Hepatocyte (in vitro differentiated cells): ENCODE measurements at places on chromosomes 13 and 19.

- H3K27ac ChIP-seq, result no peak overlapping the region
- DNase-seq, result no peak
- H3K27me3 ChIP-seq, result peaks cover 4% of the 10 kb centered on the region
- H3K36me3 ChIP-seq, result no peaks in the 10 kb centered on the region
- no peak overlapping the region for H3K4me3 ChIP-seq
Observed at GRCh38 chr19:29484876-29485275, 40.9 kb upstream of the VSTM2B start.

DNA sequence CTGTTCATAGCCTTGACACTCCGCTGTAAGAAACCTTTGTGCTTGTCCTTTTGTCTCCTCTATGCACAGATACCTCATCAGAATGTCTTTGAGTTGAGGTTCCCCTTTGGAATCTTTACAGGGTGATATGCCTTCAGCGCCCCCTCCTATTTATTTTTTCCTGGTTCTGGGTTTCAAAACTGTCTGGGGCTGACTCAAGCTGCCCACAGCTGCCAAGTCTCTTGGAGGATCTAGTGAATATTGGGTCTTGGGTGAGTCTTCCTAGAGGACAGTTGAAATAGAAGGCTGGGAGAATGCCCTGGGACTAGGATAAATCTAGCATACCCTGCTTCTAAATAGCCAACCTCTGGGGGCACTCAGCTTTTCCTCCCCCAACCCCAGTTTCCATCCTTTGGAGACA, 930 bp downstream of the ZNF136 start:
- peak overlapping the region; percentile 93 for H3K27ac ChIP-seq
- H3K27me3 ChIP-seq, result no peaks in the 10 kb centered on the region
- peak; percentile 19 for DNase-seq
- peak overlapping the region; percentile 84 for H3K4me3 ChIP-seq

DNA sequence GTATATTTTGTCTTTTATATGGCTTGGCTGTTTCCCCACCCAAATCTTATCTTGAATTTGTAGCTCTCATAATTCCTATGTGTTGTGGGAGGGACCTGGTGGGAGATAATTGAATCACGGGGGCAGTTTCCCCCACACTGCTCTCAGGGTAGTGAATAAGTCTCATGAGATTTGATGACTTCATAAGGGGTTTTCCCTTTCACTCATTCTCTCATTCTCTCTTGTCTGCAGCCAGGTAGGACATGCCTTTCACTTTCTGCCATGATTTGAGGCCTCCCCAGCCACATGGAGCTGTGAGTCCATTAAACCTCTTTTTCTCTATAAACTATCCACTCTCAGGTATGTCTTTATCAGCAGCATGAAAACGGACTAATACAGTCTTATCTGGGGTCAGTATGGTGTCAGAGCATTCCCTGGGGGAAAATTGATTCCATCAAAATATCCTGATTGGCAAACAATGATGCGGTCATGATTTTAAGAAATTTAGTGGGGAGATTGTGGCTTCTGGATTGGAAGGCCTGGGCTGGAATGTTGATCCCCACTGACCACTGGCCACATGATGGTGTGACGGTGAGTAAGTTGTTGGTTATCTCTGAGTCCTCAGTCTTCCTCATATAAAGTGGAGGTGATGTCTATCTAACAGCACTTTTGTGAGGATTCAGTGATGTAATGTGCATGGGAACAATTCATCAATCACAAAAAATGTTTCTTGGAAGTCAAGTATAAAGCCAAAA, 27.5 kb upstream of the ANKRD10 start:
- no peak overlapping the region for H3K4me3 ChIP-seq
- DNase-seq, result no peak
- H3K27me3 ChIP-seq, result no peaks in the 10 kb centered on the region
- no peaks in the 10 kb centered on the region for H3K4me1 ChIP-seq
- H3K36me3 ChIP-seq, result no peaks in the 10 kb centered on the region
- no peak overlapping the region for H3K27ac ChIP-seq

- no peak overlapping the region for H3K4me3 ChIP-seq
- H3K36me3 ChIP-seq, result no peaks in the 10 kb centered on the region
- no peaks in the 10 kb centered on the region for H3K27me3 ChIP-seq
- H3K4me1 ChIP-seq, result peaks cover 48% of the 10 kb centered on the region
- H3K27ac ChIP-seq, result peak overlapping the region; percentile 91
Observed at GRCh38 chr19:54209058-54209810, 8.6 kb downstream of the RPS9 start.

GRCh38 chr13:37187621-37188020, 82.2 kb upstream of the CSNK1A1L start:
- no peaks in the 10 kb centered on the region for H3K4me1 ChIP-seq
- H3K27me3 ChIP-seq, result no peaks in the 10 kb centered on the region
- DNase-seq, result no peak
- no peaks in the 10 kb centered on the region for H3K36me3 ChIP-seq
- H3K4me3 ChIP-seq, result no peak overlapping the region

GRCh38 chr19:10566658-10567410, 1.0 kb upstream of the KRI1 start:
- H3K36me3 ChIP-seq, result no peaks in the 10 kb centered on the region
- H3K27me3 ChIP-seq, result no peaks in the 10 kb centered on the region
- H3K27ac ChIP-seq, result peak overlapping the region; percentile 77
- H3K4me1 ChIP-seq, result peaks cover 16% of the 10 kb centered on the region
- no peak overlapping the region for H3K4me3 ChIP-seq
- DNase-seq, result no peak

- no peak overlapping the region for H3K4me3 ChIP-seq
- H3K27me3 ChIP-seq, result no peaks in the 10 kb centered on the region
- no peaks in the 10 kb centered on the region for H3K4me1 ChIP-seq
- H3K36me3 ChIP-seq, result no peaks in the 10 kb centered on the region
- DNase-seq, result no peak
Observed at GRCh38 chr13:35309706-35310105, 166.8 kb downstream of the MAB21L1 start.

- no peak overlapping the region for H3K4me3 ChIP-seq
- DNase-seq, result no peak
- H3K27ac ChIP-seq, result no peak overlapping the region
- H3K4me1 ChIP-seq, result no peaks in the 10 kb centered on the region
Observed at GRCh38 chr13:99373436-99373835, 66.2 kb upstream of the GPR183 start.
